T1000 (cell line): ENCODE measurements at places on chromosomes 2 and 18.

DNA sequence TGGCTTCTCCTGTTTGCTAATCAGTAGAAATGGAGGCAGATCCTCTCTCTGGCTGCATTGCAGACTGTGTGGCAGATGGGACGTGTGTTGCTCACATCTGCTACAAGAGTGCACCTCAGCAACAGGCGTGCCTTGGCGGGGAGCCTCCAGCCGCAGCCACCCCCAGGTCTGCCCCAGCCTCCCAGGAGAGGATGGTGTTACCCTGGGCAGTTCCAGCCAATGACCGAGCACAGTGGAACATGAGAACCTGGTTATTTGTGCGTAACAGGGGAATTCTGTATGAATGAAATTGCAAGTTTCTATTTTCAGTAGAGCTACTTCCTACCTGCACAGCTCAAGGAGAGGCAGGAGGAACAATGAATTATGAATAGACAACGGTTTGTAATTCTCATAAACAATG lies 130.6 kb upstream of the CBLN2 start:
- DNase-seq, result no peak

DNA sequence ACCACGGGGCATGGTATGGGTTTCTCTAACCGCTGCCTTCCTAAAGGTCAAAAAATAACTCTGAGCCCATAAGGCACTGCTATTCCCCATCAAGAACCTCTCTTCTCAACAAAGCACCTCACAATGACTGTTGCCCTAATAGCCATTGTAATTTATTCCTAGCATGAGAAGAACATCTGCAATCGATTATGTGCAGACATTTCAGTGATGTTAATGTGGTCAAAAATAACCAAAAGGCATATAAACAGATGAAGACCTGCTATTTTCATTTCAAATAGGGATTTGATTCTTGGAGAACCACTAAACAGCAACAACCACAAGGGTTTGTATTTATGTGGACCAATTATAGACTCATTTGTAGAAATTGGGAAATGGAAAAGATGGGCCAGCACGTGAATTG lies 356.6 kb downstream of the FBXO15 start:
- DNase-seq, result no peak

GRCh38 chr2:88016960-88017779 lies 823 bp upstream of the RNU2-63P start:
- DNase-seq, result no peak

GRCh38 chr2:79432731-79433146 lies 80.1 kb upstream of the CTNNA2 start:
- DNase-seq, result no peak

GRCh38 chr2:240864475-240864874 lies 4.1 kb upstream of the AGXT start:
- no peak for DNase-seq

DNA sequence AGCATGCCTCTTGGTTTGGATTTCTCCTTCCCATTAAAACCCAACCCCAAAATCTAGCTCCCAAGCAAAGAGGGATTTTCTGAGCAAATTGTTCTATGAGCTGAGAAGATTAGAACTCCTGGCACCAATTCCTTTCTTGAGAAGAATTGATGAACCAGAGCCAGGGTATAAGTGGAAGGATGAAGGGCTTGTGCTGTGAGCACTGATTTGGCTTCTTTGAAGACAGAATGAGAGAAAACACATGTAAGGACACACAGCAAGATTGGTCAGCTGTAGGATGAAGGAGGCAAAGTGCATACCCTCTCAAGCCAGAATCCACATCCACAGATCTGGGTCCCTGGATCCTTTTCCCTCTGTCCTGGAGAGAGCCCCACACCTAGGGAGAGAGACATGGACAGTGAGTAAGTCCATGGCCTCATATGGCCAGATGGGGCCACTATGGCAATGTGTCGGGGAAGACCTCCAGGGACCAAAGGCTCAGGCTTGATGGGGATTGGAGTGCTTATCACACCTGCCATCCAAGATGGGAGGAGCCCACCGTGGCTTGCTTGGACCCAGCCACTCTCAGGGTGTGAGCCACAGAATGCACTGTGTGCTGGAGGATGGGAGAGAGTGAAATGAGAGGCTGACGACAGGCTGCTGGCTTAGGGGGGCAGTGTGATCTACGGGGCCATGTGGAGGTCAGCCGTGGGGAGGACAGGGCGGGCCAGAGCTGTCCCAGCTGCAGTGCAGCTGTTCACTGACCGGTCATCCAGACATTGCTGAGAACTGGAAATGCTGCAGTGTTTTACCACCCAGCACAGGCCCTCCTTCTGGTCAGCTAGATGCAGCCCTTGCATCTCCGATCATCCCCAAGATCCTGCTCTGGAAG lies 339.8 kb downstream of the CYP26B1 start:
- no peak for DNase-seq

- DNase-seq, result no peak
Observed at GRCh38 chr2:142974288-142975024, 97.0 kb downstream of the KYNU start.

GRCh38 chr2:19300961-19301360 lies 57.5 kb downstream of the OSR1 start:
- DNase-seq, result no peak

- DNase-seq, result no peak
Observed at GRCh38 chr18:54263904-54264336, 5.4 kb upstream of the POLI start.

- DNase-seq, result no peak
Observed at GRCh38 chr2:161028581-161028980, 131.6 kb upstream of the TANK start.

- no peak for DNase-seq
Observed at GRCh38 chr18:79486356-79487182, 90.8 kb downstream of the NFATC1 start.

DNA sequence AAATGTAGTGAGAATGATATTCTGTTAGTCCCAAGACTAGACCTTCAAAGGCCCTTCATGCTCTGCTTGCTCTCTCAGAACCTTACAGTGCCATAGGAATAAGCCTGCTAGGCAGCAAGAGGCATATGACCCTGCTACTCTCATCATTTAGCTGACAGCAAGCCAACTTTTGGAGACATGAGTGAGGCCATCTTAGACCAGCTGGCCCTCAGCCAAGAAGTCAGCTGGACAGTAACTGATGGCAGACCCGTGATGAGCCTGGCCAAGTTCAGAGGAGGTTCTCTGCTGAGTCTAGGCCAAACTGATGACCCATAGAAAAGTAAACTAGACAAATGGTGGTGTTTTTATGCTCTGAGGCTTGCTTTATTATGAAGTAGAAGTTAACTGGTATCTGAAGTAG lies 82.6 kb downstream of the C18orf54 start:
- no peak for DNase-seq
